WTC11 (cell line): ENCODE measurements at places on chromosomes 16 and 17. TPM values are rescaled to one million over a fixed set of nuclear protein-coding genes. Genes with fewer than 3 reads are reported as not detected.

GRCh38 chr16:50473356-50473945, 74.7 kb upstream of the NKD1 start:
- H3K27ac ChIP-seq: no peak overlapping the region
- no peak overlapping the region for H3K4me3 ChIP-seq
- no peak for DNase-seq
- H3K4me1 ChIP-seq: peaks cover 36% of the 10 kb centered on the region

- no peaks in the 10 kb centered on the region for H3K36me3 ChIP-seq
- H3K4me3 ChIP-seq: no peak overlapping the region
- DNase-seq: no peak
- H3K27me3 ChIP-seq: no peaks in the 10 kb centered on the region
- H3K4me1 ChIP-seq: peaks cover 4% of the 10 kb centered on the region; the same call in 1 of the 2 replicates
These were observed 58.8 kb downstream of the CDH13 start for GRCh38 chr16:82685526-82685925.

GRCh38 chr16:66036184-66036583, 330.3 kb upstream of the CDH5 start:
- H3K27ac ChIP-seq: no peak overlapping the region
- H3K4me3 ChIP-seq: no peak overlapping the region
- peaks cover 10% of the 10 kb centered on the region for H3K27me3 ChIP-seq
- DNase-seq: no peak

- peaks cover 33% of the 10 kb centered on the region for H3K4me1 ChIP-seq
- H3K27me3 ChIP-seq: peaks cover 25% of the 10 kb centered on the region
- H3K36me3 ChIP-seq: peaks cover 26% of the 10 kb centered on the region
- peak; percentile 4 for DNase-seq
These were observed 76.7 kb upstream of the DOC2B start for GRCh38 chr17:258045-258734.

Gene ORC6
- total RNA-seq: 71.8 to 76.1 TPM (median 71.9 TPM) in 3 replicates

Gene SLC16A6
- 0.14 to 0.22 TPM (median 0.16 TPM) in 3 replicates for total RNA-seq

Gene RGS9
- total RNA-seq: 11.3 to 17.8 TPM (median 13.3 TPM) in 3 replicates

Gene TGFB1I1
- 4.3 to 5.3 TPM (median 4.6 TPM) in 3 replicates for total RNA-seq
